ENCODE measurements at places on chromosomes 1 and 21. TPM values are rescaled to one million over a fixed set of nuclear protein-coding genes. Genes with fewer than 3 reads are reported as not detected.

Gene LRRC71
- total RNA-seq = 0.50 TPM

DNA sequence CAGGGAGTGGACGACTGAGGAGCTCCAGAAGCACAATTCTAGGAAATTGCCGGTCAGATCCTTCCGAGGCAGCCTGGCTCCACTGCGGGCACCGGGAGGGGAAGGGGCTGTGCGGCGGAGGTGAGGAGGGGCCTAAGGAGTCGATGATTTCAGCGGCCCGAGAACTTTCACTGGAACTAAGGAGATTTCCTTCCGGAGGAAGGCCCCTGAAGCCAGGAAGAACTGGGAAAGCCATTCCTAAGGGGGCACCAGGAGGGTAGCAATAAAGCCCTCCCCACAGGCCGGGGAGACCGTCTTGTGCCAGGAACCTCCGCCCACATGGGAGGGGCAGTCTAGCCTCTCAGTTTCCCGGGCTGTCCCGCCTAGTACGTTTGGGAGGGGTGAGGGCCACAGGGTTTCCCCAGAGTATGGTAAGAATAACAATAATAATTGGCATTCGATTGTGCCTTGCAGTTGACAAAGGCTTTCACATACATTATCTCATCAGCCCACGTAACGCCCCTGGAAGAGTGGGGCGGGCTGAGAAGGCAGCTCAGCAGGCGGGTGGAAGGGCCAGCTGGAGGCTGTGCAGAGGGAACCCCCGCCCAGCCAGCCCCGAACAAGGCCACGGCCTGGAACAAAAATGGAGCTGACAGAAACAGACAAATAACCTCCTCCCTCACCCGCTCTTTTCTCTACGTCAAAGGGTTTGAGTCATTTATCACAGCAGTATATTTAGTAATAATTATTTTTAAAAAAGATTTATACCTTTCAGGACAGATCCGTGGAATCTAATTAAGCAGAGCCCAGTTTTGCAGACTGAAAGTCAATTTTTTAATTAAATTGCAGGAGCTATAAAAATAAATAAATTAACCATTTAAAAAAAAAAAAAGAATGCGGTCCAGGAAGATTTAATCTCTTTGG lies 19.8 kb downstream of the NPR1 start:
- peaks cover 4% of the 10 kb centered on the region for H3K4me1 ChIP-seq
- peak overlapping the region; percentile 94 for H3K27ac ChIP-seq
- no peaks in the 10 kb centered on the region for H3K36me3 ChIP-seq
- H3K4me3 ChIP-seq = peak overlapping the region; percentile 12
- DNase-seq = peak; percentile 95
- no peaks in the 10 kb centered on the region for H3K27me3 ChIP-seq

DNA sequence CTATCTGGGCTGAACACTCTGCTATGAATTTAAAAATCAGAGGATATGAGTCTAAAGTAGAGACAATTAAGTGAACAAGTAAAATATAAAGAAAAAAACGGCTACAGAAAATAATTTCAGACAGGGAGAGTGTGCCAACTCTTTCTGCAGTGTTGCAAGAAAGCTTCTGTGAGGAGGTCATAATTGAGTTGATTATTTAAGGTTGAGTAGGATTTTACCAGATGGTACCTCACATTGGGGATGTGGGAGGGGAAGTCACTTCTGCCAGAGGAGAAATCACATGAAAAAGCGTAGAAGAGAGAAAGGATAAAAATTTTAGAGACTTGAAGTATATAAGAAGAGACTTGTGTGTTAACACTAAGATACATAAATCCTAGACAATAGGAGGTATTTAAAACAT lies 238.0 kb upstream of the NCAM2 start:
- no peak overlapping the region for H3K4me3 ChIP-seq
- H3K36me3 ChIP-seq = no peaks in the 10 kb centered on the region
- no peak overlapping the region for H3K27ac ChIP-seq
- H3K4me1 ChIP-seq = no peaks in the 10 kb centered on the region
- no peak for DNase-seq

DNA sequence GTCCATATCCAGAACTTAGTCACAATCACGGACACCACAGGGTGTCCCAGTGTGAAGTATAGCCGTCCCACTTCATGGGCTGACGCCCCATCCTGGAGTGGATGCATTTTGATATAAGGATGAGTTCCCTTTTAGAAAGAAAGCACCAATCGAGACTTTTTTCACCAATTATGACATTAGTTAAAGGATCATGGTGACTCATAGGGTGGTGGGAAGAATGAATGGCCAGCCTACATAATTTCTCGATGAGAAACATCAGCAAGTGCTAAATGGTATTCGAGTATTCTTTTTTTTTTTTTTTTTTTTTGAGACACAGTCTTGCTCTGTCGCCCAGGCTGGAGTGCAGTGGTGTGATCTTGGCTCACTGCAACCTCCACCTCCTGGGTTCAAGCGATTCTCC lies 38.5 kb upstream of the USP1 start:
- H3K4me3 ChIP-seq = no peak overlapping the region
- no peak for DNase-seq
- H3K36me3 ChIP-seq = no peaks in the 10 kb centered on the region

GRCh38 chr1:204190212-204191211 lies 5.8 kb downstream of the KISS1 start:
- H3K27ac ChIP-seq = no peak overlapping the region
- H3K4me1 ChIP-seq = no peaks in the 10 kb centered on the region
- peaks cover 2% of the 10 kb centered on the region for H3K27me3 ChIP-seq

DNA sequence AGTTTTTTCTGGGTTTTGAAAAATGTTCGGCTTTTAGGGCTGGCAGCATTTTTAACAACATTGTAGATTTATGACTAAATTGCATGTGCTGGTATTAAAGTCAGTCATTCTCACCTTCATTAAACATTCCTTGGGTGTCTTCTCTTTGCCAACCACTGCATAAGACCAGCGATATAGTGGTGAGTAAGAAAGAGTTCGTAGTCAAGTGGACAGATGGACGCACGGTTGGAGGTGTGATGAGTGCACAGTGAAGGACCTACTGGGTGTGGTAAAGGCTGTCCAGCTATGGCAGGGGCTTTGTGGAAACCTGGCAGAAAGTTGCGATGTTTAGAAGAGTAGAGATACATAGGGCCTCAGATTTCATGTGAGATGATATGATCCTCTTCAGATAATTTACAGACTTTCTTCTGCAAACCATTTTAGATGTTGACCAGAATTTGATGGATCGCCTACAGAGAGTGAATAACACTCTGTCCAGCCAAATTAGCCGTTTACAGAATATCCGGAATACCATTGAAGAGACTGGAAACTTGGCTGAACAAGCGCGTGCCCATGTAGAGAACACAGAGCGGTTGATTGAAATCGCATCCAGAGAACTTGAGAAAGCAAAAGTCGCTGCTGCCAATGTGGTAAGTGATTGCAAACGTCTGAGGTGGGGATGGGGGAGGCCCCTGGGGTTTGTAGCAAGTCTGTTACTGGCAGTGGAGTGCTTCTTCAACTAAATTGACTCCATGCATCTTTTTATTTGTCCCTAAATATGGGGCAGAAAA lies 56.0 kb upstream of the LAMC2 start:
- H3K36me3 ChIP-seq = peaks cover 26% of the 10 kb centered on the region
- H3K27ac ChIP-seq = no peak overlapping the region
- no peak for DNase-seq
- no peaks in the 10 kb centered on the region for H3K27me3 ChIP-seq

DNA sequence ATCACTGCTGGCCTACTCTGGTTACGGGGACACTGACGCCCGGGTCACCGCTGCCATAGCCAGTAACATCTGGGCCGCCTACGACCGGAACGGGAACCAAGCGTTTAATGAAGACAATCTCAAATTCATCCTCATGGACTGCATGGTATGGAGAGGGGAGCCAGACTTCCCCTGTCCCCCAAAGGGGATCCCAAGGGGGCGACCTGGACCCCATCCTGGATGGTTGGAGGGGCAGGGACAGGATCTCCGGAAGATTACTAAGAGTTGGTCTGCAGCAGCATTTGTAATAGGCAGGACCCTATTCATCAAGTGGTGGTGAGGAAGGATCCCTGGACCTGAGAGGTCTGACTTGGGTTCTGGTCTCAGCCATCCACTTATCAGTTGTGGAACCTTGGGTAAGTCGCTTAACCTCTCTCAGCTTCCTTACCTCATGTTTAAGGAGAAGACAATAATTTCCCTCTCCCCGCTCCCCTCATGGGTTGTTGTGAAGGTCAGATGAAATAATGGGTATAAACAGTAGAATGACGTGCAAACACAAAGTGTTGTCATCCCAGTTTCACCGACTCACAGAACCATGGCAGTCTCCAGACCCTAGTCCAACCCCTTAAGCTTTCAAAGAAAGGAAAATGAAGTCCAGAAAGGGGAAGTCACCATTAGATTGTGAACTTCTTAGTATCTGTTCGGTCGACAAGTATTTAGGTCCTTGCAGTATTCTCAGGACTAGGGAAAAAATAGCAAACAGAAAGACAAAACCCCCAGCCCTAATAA lies 883 bp downstream of the LAMTOR2 start:
- H3K27ac ChIP-seq = peak overlapping the region; percentile 82
- no peak for DNase-seq
- H3K36me3 ChIP-seq = peaks cover 4% of the 10 kb centered on the region

Gene S100B
- total RNA-seq = 6.9 TPM

GRCh38 chr1:64769482-64769881 lies 24.6 kb downstream of the RAVER2 start:
- H3K27ac ChIP-seq = no peak overlapping the region
- H3K4me3 ChIP-seq = no peak overlapping the region
- H3K27me3 ChIP-seq = no peaks in the 10 kb centered on the region
- no peaks in the 10 kb centered on the region for H3K4me1 ChIP-seq

DNA sequence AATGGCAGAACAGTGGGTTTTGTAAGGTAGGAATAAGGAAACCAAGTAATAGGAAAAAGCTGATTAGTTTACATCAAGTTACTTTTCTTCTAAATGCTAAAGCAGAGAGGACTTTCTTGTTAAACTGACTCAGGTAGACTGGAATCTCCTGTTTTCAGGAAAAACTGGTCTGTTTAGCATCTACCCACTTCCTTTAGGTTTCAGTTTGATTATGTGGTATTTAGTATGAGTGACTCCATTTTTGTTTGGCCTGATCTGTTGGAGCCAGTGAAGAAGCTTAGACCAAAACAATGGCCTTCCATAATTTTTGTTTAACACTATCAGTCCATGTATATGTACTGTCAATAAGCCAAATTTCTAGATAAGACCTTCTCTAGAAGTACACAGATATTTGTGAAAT lies 88.4 kb downstream of the EPB41 start:
- no peak for DNase-seq
- no peaks in the 10 kb centered on the region for H3K4me1 ChIP-seq
- H3K27me3 ChIP-seq = no peaks in the 10 kb centered on the region
- no peak overlapping the region for H3K4me3 ChIP-seq
- no peaks in the 10 kb centered on the region for H3K36me3 ChIP-seq

Gene SEMA6C
- 7.6 TPM for total RNA-seq

GRCh38 chr1:213714645-213715044 lies 273.1 kb upstream of the PROX1 start:
- no peak overlapping the region for H3K27ac ChIP-seq
- no peak overlapping the region for H3K4me3 ChIP-seq
- H3K36me3 ChIP-seq = no peaks in the 10 kb centered on the region
- no peaks in the 10 kb centered on the region for H3K4me1 ChIP-seq
- no peaks in the 10 kb centered on the region for H3K27me3 ChIP-seq

- no peak overlapping the region for H3K4me3 ChIP-seq
- H3K27me3 ChIP-seq = no peaks in the 10 kb centered on the region
- no peak overlapping the region for H3K27ac ChIP-seq
- peaks cover 5% of the 10 kb centered on the region for H3K36me3 ChIP-seq
These were observed 9.7 kb downstream of the KHDRBS1 start for GRCh38 chr1:32023351-32023750.

Gene HES2
- 1.3 TPM for total RNA-seq

DNA sequence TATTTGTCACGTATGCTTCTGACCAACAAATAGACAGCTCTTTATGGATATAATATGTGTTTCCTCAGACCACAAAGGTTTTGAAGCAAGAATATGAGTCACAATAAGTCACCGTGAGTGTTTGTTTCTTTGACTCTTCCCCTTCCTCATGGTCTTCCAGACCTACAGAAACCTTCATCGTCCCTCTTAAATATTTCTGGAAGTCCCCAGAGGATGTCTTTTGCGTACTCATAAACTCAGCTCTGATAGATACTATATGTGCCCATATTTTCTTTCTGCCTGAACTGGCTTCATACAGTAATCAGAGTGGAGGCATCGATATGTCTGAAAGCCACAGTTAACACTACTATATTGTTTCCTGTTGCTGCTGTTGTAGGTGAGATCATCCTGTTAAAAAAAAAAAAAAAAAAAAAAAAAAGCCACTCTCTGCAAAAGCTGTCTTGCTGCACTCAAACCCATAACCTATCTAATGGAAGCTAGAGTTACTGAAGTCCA lies 38.4 kb downstream of the ADAMTS1 start:
- H3K27me3 ChIP-seq = no peaks in the 10 kb centered on the region
- no peak overlapping the region for H3K4me3 ChIP-seq
- H3K4me1 ChIP-seq = no peaks in the 10 kb centered on the region

Gene EYA3
- 32.0 TPM for total RNA-seq

- no peaks in the 10 kb centered on the region for H3K27me3 ChIP-seq
- peaks cover 3% of the 10 kb centered on the region for H3K4me1 ChIP-seq
- H3K36me3 ChIP-seq = no peaks in the 10 kb centered on the region
- no peak overlapping the region for H3K4me3 ChIP-seq
These were observed 40.2 kb upstream of the CAMTA1 start for GRCh38 chr1:6745073-6745472.

Gene CRNN
- not detected for total RNA-seq

GRCh38 chr21:44326716-44327602 lies 12.2 kb downstream of the CFAP410 start:
- H3K4me3 ChIP-seq = no peak overlapping the region
- DNase-seq = no peak
- no peak overlapping the region for H3K27ac ChIP-seq
- peaks cover 7% of the 10 kb centered on the region for H3K36me3 ChIP-seq

- DNase-seq = no peak
- no peak overlapping the region for H3K4me3 ChIP-seq
- no peak overlapping the region for H3K27ac ChIP-seq
- no peaks in the 10 kb centered on the region for H3K27me3 ChIP-seq
- peaks cover 9% of the 10 kb centered on the region for H3K4me1 ChIP-seq
These were observed 4.8 kb downstream of the VASH2 start for GRCh38 chr1:212955098-212955497.

DNA sequence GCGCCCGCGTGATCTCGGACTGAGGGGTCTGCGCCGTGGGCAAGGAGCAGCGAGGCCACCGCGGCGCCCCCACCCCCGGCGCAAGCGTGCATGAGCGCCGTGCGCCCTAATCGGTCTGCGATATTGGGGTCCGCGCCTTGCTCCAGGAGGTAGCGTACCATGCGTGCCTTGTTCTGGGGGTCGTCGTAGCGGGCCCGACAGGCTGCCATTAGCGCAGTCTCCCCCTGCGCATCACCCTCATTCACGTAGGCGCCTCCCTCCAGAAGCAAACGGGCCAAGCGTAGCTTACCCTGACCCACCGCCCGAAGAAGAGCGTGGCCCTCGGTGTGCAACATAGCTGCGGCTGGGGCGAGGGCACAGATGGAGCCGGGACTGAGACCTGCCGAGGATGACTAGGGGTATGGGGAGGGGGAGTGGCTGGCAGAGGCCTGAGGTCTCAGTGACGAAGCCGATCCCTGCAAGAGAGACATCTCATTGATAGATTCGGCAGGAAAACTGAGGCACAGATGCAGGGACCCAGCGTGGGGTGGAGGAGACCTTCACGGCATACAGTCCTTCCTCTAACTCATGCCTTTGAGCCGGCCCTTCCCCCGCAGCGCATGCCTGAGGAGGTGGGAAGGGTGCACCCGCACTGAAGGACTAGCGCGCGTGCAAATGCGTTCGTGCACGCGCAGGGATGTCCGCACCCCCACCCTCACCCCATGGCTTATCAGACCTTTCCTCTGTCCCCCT lies 2.8 kb downstream of the ANKRD34A start:
- H3K27ac ChIP-seq = peak overlapping the region; percentile 77
- H3K4me3 ChIP-seq = peak overlapping the region; percentile 75
- peaks cover 15% of the 10 kb centered on the region for H3K4me1 ChIP-seq
- no peaks in the 10 kb centered on the region for H3K27me3 ChIP-seq
- H3K36me3 ChIP-seq = no peaks in the 10 kb centered on the region
- DNase-seq = peak; percentile 86

Data from kidney (tissue), 22 donors.